ENCODE measurements at places on chromosomes 2 and 18. TPM values are rescaled to one million over a fixed set of nuclear protein-coding genes. Genes with fewer than 3 reads are reported as not detected.

The MPV17 gene
- total RNA-seq: 88.8 TPM

The MPP4 gene
- 2.6 TPM for total RNA-seq

The ITPRIPL1 gene
- 1.8 TPM for total RNA-seq

The MAP3K19 gene
- total RNA-seq: not detected

The SULT1C2 gene
- under 0.01 TPM for total RNA-seq

The CCDC74B gene
- 2.2 TPM for total RNA-seq
